ENCODE measurements at places on chromosomes 7 and 10.

DNA sequence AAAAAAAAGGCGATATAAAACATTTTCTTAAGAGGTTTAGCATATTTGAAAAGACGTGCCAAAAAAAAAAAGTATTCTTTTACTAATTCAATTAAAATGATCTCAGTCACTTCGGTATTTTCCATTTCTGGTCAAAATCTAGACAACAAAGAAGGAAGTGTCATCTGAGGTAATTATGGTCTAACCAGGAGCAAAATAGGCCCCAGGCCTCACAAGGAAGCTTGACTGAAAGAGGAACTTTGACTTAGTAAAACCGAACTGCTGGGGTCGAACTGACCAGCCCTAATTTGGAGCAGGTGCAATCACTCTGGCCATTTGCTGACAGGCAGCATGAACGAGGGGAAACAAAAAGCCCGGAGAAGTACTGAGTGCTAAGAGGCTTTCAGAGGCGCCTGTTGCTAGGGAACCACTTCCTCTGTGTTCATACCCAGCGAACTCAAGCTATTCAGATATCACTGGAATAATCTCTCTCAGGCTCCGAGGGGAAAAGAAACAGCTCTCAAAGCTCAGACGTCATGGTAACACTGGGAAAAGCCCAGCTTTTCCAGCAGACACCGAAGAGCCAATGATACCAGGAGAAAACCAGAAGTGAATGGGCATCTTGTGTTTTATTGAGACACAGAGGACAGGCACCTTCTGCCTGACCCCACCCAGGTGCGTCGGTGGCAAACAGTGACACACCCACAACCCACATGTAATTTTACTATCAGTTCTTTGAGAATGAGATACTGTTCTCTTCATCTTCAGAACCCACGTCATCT lies 126.5 kb downstream of the FAM107B start:
- DNase-seq: no peak

GRCh38 chr10:91378061-91378460 lies 32.1 kb upstream of the HECTD2 start:
- DNase-seq: no peak

GRCh38 chr7:150402671-150403321 lies 23.7 kb downstream of the ZNF775 start:
- DNase-seq: no peak

GRCh38 chr7:44073664-44074348 lies 8.4 kb upstream of the PGAM2 start:
- DNase-seq: no peak

DNA sequence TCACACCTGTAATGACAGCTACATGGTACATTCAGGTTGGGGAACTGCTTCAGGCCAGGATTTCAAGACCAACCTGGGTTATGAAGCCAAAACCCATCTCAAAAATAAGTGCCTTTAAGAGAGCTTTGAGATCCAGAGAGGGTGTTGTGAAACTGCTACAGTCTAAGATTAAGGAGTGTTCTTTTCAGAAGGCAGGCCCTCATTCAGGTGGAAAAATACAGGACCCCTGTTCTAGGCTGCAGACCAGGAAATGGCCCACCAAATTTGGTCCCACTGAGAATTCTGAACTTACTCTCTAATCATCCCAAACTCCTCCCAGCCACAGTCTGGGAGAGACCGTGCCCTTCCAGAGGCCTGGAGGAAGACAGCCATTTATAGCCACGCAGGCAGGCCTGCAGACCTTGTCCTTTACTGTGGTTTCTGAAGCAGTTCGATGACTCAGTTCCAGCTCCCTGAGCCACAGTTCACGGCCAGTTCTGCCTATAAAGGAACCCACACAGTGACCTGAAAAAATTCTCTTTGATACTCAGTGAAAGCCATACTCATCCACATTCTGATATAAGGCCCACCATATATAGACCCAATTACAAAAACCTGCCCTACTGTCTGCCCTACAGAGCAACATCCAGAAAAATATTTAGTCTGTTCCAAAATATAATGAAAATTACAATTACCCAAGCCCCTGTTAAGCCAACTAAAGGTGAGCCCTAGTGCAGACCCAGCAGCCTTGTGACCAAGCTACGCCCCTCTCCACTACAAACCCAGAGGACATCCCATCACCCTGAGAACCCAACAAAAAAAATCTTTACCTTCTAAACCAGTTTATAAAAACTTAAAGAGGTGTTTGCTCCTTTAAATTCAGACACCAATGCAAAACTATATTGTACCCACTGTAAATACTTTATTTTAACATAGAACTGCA lies 21.2 kb downstream of the ZNF680 start:
- no peak for DNase-seq

- no peak for DNase-seq
Observed at GRCh38 chr7:69204943-69205342, 393.3 kb upstream of the AUTS2 start.

- no peak for DNase-seq
Observed at GRCh38 chr10:101346177-101346576, 7.8 kb upstream of the BTRC start.

DNA sequence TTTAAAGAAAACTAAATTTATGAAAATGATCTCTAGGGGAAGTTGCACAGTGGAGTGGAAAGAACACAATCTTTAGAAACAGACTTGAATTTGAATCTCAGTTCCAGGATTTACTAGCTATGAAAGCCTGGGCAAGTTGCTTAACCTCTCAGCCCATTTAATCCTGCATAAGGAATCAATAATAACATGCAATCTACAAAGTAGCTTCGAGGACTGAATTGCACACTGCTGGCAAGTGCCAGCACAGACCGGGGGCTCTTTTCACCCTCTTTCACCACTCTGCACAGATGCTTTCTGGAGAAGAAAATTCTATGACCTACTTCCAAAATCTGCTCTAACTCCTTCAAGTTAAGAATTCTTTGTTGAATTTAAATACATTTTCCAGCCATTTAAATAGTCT lies 63.4 kb upstream of the ANK3 start:
- DNase-seq: no peak

Measured in NCI-H446 treated with DMSO at 0.1 percent for 48 hours (cell line).